ENCODE measurements at places on chromosomes 16 and 17.

- DNase-seq, result no peak
Measured at GRCh38 chr17:59572301-59572924, 7.0 kb downstream of the DHX40 start.

- no peak for DNase-seq
Measured at GRCh38 chr17:42766124-42766523, 5.1 kb downstream of the RAMP2 start.

GRCh38 chr17:50425682-50426471 is at the start of gene ACSF2:
Gene ACSF2 (plus strand): TSS chr17:50426218. CDS start chr17:50426262, 44 bp downstream.
- no peak for DNase-seq

DNA sequence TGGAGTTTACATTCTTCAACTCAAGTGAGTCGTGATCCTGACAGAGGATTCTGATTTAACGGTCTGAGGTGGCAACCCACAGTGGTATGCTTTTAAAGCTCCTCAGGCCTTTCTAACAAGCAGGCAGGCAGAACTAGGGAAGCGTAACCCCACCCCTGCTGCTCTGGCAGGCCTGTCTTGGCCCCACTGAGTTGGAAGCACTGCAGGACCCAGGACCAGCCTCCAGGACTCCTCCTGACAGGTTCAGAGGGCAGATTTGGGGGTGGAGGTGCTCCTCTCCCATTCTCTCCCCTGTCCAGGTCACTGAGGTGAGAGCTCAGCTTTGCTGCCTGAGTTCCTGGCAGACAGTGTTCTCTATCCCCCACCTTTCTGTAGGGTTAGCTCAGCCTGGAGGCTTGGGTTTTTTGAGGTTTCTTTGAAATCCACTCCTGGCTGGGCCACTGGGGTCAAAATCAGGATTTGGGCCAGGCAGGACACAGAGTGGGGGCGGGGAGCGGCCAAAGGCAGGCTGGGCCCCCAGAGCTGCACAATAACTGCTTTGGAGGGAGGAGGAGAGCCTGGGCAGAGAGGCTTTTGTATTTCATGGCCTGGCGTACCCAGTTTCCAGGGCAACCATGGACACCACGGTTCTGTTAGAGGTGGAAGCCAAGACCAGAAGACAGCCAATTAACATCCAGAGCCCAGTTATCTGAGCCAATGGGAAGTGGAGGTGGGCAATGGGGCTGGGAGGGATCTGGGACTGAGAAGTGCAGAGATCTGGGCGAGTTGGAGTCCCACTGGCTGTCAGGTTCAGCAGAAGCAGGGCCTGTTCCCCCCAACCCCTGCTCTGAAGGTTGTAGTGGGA is 9.5 kb downstream of the MRPL27 start:
- no peak for DNase-seq

DNA sequence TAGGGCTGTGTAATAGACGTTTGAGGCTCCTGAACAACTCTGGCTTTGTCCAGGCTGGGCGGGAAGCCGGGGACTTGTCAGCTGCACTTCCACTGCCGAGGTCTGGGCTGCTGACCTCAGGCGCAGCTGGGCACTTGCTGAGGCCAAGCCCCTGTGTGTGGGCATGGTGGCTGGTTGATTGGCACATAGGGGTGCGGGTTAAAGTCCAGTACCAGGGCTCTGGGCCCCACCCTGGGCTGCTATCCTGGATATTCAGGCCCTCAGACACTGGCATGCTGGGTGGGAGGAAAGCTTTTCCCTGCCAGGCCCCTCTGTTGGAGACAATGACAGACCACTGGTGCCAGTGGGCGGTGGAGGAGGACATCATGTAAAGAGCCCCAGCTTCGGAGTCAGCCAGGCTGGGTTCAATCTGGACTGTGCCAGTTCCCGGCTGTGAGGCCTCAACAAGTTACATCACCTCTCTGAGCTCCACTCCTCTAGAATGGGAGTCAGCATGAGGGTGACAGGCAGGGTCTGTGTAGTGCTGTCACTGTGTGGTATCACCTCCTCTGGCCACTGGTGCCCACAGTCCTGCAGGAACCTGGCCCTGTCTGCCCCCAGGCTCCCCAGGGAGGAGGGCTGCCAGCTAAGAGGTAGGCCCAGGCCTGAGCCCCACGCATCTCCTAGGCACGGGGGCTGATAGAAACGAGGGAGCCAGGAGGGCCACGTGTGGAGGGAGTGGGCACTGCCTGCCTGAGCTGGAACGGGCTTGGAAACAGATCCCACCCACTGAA is 42.5 kb downstream of the PSME3IP1 start:
- no peak for DNase-seq

DNA sequence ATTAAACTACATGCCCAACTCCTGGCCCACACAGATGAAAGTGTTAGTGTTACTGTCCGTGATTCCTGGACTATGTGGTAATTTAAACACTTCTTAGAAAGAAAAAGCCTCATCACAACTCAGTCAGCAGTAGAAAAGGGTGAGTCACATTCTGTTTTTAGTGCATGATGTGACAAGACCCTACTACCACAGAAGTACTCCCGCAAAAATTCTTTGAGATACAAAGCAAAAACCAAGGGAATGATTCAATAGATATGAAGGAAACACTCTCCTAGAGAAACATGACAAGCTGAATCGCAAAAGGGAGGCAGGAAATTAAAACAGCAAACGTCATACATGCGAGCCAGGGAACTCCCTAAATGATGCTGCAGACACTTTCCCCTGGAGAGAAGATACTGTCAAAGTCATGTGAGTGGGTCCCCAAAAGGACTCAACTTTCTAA is 14.4 kb downstream of the SNN start:
- DNase-seq, result no peak

- DNase-seq, result peak; percentile 45
Measured at GRCh38 chr17:48830840-48831548, at the start of gene CALCOCO2. Gene CALCOCO2 (plus strand): TSS chr17:48831035. CDS start chr17:48841708, 10,673 bp downstream.

- DNase-seq, result no peak
Measured at GRCh38 chr17:80769516-80769915, 222.1 kb upstream of the CHMP6 start.

DNA sequence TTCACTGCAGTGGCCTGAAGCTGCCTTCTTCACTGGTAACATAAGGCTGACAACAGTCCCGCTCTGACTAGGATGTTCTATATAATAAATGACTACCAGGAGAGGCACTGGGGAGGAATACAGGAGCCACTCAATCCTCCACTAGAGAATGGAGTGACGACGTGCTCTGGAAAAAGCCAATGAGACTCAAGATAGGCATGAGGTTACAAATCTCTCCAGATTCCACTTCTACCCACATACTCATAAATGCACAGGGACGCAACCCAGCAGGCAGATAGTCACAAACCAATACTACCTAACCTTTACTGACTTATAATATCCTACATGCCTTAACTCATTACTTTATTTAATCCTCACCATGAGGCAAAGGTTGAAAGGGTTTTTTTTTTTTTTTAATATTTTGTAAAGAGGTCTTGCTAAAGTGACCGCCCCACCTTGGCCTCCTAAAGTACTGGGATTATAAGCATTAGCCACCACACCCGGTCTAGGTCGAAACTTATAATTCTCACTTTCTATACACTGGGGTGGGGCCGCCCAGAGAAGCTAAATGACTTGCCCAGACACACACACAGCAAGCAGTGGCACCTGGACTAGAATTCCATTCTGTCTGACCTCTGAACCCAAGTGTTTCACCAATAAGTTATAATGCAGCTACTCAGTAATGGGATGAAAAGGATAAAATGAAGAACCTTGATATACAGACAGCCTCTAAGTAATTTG is 33.7 kb downstream of the TOM1L2 start:
- DNase-seq, result no peak

Measured in cerebellar nuclear complex (tissue), 1 donor.